ENCODE measurements at places on chromosomes 13 and 19.
A peak's percentile ranks its signal among the peaks of the same experiment; 100 is the strongest.

- DNase-seq: no peak
Observed at GRCh38 chr19:51342631-51343569, 961 bp upstream of the VSIG10L start.

GRCh38 chr19:45473367-45473681 lies 5.5 kb downstream of the FOSB start:
- no peak for DNase-seq

DNA sequence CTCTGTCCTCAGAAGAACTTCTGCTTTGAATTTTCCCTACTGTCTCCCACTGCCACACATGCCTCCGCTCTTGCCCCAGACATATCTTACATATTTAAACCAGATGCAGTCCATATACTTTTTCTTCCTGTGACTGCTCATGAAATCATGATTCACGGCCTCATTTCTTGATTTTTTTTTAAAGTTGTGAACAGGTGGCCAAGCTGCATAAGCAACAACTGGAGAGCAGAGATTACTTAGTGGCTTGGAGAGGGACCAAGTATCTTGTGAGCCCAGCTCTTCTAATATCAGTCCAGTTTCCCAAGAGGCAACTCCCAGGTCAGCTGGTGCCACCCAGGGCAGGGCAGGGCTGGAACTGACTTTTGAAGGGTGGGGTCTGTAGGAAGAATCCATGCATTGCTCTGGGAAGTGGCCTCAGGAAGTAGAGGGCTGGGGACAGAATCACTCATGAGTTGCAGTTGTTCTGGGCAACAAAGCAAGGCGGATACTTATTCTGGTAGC lies 152.4 kb downstream of the LMO7 start:
- DNase-seq: peak; percentile 89

DNA sequence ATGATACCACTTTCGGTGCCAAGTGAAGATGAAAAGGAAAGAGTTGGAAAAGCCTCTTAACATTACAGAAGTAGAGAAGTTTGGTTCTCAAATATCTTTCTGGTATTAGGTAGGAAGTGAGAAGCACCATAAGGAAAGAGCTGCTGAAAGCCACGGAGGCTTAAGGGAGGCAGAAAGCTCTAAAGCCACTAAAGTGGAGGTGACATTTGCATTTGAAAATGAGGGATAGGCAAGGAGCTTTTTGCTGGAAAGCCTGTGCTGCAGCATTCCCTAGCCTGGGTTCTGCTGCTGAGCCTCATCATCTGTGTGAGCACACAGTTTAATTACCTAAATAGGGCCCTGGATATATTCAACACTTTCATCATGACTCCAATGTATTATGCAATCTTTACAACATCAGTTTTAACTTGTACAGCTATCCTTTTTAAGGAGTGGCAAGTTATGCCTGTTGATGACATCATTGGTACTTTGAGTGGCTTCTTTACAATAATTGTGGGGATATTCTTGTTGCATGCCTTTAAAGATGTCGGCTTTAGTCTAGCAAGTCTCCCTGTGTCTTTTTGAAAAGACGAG lies 315.4 kb downstream of the RBM26 start:
- DNase-seq: no peak

DNA sequence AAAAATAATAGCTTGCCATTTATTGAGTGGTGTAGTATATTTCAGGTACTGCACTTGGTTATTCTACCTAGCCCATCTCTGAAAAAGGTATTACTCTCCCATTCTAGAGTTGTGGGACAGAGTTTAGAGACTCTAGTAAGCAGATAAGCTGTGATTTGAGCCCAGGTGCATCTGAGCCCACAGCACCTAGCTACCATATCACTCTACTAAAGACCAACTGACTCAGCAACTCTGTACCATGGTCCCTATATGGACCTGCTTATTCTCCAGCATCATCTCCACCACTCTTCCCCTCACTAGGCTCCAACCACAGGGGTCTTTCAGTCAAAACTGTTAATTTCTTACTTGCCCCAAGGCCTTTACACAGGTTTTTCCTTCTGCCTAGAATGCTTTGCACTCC lies 64.4 kb downstream of the UBL3 start:
- DNase-seq: no peak

- DNase-seq: no peak
Observed at GRCh38 chr19:38551450-38551813, 66.3 kb downstream of the MAP4K1 start.

- DNase-seq: no peak
Observed at GRCh38 chr19:7648265-7649014, 11.5 kb downstream of the STXBP2 start.

GRCh38 chr19:50427997-50428425 lies 4.7 kb upstream of the MYBPC2 start:
- no peak for DNase-seq

GRCh38 chr13:40667622-40667978 lies 1.2 kb upstream of the FOXO1 start:
- no peak for DNase-seq

GRCh38 chr13:113078902-113079780 lies 26.4 kb upstream of the F7 start:
- no peak for DNase-seq

- DNase-seq: no peak
Observed at GRCh38 chr13:63901630-63902029, 2486.0 kb upstream of the PCDH20 start.

- peak; percentile 63 for DNase-seq
Observed at GRCh38 chr19:5536337-5536894, 31.3 kb downstream of the TINCR start.

DNA sequence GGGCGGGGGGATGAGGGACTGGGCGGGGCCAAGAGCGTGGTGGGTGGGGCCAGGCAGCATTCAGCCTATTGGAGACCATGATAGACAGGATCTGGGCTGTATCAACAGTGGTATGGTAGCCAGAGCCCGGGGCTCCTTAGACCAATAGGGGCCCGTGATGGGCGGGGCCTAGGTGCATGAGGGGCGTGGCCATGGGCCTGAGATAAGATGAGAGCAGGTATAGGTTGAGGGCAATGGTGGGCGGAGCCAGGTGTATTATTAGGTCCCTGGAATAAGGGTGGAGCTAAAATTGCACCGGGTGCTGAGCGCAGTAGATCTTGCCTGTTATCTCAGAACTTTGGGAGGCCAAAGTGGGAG lies 5.3 kb downstream of the ABCA7 start:
- DNase-seq: peak; percentile 69

- no peak for DNase-seq
Observed at GRCh38 chr19:29303719-29304090, 90.8 kb upstream of the UQCRFS1 start.

GRCh38 chr19:14378890-14379289 lies 2.4 kb upstream of the ADGRE5 start:
- DNase-seq: no peak

DNA sequence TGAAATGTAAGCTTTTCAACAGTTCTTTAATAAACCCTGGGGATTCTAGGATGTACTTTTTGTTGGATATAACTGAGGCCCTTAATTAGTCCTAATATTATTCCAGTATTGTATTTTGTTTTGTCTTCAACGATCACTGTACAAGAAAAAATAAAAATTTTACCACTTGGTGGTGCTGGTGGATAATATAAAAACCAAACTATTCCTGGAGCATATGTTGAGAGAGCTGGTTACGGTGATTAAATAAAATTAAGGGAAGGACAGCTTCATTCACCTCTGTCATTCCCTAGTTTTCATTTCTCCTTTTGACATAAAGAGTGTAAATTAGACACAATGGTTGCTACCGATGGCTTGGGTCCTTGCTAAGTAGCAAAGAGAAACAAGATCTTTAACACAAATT lies 598.6 kb upstream of the PCDH20 start:
- peak; percentile 38 for DNase-seq

GRCh38 chr19:45168767-45169351 lies 8.1 kb upstream of the NKPD1 start:
- DNase-seq: no peak

- no peak for DNase-seq
Observed at GRCh38 chr19:54420383-54421168, 5.3 kb downstream of the TTYH1 start.

DNA sequence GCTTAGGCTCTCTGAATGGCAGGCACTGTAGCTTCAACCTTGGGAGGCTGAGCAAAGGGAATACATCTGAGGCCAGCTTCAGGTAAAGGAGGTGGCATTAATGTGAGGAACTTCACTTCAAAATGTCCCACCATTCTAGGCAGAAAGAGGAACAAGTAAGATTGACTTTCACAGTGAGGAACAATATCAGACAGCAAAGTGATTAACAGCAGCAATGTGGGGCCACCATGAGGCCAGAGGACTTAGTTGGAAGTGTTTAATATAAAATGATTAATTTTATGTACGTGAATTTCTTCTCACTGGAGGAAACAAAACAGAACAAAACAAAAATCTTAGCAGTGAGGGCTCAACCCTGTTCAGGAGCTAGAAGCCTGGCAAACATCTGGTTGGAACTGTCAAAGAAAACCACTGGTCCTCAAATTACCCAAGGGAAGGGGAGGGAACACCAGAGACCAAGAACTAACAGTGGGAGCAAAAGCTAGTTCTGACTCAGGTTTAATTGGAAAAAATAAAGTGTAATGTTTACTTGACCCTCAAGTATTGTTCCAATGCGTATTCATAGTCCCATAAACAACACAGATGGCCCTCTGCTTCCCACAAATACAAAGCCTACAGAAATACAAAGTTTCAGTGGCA lies 43.9 kb upstream of the FRY start:
- DNase-seq: no peak

DNA sequence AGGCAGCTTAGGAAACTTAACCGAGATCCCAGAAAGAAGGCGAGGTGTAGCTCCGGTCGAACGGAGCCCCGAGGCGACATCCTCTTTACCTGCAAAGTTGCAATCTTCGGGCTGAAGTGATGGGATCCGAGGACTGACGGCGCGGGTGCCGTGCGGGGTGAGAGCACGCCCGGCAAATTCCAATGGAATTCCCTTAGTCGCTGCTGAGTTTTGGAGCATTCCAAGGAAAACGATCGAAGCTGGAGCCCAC lies 141 bp downstream of the TRPC4 start:
- DNase-seq: no peak

GRCh38 chr19:55014714-55015113 lies 23.4 kb downstream of the GP6 start:
- DNase-seq: no peak

DNA sequence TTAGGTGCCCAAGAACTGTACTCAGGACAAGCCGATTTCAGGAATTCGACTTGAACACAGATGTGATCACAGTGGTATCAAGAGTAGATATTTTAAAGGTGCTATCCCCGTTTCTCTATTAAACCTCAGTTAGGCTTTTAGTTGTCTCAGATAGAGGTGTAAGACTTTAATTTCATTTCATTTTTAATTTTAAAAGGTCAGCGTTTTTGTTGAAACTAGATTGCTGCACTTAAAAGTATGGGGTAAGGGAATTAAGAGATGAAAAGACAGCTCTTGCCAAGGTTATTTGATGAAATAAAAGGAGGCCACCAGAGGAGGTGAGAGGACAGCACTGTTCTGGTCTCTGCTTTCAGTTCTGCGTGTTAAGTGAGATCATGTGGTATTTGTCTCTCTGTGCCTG lies 48.6 kb downstream of the SPATA13 start:
- no peak for DNase-seq

- DNase-seq: no peak
Observed at GRCh38 chr19:1104311-1105007, 665 bp downstream of the GPX4 start.

- DNase-seq: no peak
Observed at GRCh38 chr19:51794885-51795490, at the start of gene FPR3. FPR3 (plus strand) TSS chr19:51795157; CDS start chr19:51823749, 28,592 bp downstream.

GRCh38 chr13:46717856-46718255 lies 79.1 kb downstream of the ESD start:
- DNase-seq: no peak

- DNase-seq: no peak
Observed at GRCh38 chr19:57712222-57712621, 3.2 kb upstream of the ZNF154 start.

DNA sequence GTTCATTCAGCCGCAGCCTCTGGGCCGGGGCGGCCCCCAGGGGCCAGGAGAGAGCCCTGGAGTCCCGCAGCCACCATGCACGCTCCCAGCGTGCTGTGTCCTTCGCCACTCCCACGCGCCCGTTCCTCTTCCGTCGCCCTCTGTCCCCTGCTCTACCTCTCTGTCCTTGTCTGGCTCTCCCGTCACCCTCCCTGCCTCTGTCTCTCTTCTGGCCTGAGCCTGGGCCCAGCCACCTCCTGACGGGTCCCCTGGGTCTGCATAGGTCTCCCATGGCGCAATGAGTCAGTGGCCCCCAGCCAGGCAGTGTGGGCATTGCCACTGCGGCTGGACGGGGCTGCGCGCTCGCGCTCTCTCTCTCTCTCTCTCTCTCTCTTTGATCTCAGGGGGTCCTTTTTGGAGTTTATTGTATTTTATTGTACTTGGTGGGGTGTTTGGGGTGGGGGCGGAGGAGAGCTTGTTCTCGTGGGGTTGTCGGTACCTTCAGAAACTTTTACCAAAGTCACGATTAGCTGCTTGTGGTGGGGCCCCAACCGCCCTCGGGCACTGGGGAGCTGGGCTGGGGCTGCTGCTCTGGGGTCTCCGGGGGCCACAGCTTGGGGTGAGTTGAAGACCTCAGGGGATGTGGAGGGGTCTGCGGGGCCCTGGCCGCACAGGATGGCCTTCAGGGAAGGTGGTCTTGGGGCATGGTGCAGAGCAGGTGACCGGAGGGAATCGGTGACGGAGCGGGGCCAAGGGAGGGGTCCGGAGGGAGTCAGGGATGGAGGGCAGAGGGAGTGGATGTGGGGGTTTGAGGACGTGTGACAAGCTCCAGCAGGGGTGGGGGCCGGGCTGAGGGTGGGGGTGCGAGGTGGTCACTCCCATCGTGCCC lies 1.7 kb upstream of the TGFBR3L start:
- DNase-seq: no peak

GRCh38 chr19:48900477-48901406 lies 630 bp downstream of the NUCB1 start:
- DNase-seq: no peak

GRCh38 chr19:19053508-19054314 lies 10.1 kb upstream of the SLC25A42 start:
- peak; percentile 23 for DNase-seq

DNA sequence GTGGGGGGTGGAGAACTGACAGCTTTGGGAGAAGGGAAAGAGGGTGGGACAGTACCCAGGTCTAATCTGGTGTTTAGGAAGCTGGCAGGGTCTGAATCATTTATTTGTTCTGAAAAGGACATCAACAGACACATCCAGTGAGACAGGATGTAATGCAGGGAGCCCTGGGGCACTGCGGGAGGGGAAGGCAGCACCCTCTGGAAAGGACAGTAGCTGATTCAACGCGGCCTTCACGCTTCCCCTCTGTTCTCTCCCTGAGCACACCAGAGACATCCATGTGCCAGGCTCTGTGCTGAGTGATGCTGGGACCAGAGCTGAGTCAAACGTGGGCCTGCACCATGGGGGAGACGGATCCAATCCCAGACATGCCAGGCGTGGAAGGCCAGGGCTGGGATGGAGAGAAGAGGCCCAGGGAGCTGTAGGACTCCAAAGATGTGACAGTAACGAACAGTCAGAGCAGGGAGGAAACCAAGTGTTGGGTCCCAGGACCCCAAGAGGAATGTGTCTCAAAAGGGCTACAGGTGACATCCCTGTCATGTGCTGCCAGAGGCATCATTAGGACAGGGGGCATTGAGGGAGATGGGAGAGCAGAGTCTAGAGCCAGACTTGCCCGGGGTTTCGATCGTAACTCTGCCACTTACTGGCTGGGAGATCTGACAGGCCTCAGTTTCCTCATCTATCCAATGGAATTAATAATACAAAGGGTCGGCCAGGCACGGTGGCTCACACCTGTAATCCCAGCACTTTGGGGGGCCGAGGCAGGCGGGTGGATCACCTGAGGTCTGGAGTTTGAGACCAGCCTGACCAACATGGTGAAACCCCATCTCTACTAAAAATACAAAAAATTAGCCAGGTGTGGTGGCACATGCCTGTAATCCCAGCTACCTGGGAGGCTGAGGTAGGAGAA lies 1.7 kb downstream of the ETFB start:
- DNase-seq: no peak

Measured in A172 (cell line).